ENCODE measurements at places on chromosomes 2 and 18.

DNA sequence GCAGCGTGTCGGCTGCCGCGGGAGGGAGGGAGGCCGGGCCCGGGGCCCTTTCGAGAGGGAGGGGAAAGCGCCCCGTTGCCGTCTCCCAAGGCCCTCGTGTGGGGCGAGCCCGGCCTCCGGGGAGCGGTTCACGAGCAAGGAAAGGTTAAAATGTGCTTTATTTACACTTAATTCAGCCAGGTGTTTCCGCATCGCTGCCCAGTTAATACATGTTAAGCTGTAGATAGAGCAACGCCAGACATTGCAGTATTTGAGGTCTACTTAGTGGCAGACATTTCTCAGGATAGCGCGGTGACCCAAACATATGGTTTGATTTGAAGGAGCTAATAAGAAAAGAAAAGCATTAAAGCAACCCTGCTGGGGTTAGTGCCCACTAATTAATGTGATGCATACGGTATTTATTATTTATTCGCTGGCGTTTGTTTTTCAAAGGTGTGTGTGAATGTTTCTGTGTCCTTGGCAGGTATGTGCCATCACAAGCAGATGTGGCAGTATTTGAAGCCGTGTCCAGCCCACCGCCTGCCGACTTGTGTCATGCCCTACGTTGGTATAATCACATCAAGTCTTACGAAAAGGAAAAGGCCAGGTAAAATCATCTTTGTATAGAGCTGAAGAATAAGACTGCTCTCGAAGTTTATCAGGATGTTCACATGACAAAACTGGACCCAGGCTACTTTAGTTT lies 571 bp downstream of the EEF1B2 start:
- DNase-seq: no peak

DNA sequence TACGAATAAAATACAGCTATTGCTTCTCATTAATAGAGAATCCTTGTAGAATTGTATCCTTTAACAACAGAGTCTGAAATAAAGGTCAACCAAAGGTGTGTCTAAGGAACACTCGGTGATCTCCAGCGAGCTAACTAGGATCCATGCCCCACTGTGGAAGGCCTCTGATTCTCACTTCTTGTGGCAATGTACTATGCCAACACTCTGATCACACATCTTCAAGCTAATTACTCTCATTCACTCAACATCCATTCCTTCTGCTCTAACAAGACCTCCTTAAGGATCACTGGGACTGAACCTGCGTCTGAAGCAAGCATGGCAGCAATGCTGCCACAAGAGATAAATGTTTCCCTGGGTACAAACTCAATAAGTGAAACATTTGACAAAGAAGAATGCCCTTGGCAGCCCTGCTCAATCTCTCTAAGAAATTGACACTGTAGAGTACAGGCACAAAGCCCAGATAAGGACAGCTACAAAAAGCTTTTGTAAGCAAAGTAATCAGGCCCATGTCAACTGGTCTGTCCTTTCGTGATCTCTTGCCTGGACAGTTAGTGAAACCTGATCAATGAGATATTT lies 74.6 kb upstream of the PARD3B start:
- no peak for DNase-seq

- DNase-seq: no peak
Observed at GRCh38 chr2:242063850-242064249, 194.3 kb downstream of the RTP5 start.

- peak; percentile 37 for DNase-seq
Observed at GRCh38 chr2:168244318-168244717, 3.1 kb downstream of the STK39 start.

DNA sequence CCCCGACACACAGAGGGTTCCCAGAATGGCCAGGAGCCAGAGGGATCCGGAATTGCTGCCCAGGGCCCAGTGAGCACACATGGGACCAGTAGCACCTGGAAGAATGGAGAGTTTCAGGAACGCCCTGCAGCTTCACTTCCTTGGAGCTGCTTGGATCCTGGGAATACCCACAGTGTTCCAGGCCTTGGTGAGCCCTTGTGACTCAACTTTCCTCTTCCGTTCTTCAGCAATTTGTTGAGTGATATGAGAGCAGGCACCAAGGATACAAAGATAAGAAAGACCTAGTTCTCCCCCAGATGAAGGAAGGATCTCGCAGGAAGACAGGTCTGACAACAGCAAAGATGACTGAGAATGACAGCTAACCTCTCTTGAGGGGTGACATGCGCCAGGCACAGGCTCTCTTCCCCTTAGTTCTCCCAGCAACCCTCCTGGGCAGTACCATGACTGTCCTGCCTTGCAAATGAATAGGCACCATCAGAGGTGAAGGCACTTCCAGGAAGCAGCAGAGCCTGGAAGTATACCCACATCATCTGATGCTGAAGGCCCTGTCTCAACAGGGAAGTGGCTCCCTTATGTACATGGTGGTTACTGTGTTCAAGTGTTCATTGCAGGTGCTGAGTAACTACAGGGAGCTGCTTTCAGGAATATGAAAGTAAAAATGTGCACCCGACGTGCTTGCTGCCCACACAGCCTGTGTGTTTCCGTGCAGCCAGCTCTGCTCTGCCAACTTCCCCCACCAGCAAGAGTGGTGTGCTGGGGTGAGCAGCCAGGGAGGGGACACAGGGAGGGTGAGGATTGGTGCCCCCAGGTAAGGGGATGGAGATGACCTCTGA lies 116.2 kb downstream of the STPG4 start:
- DNase-seq: no peak

DNA sequence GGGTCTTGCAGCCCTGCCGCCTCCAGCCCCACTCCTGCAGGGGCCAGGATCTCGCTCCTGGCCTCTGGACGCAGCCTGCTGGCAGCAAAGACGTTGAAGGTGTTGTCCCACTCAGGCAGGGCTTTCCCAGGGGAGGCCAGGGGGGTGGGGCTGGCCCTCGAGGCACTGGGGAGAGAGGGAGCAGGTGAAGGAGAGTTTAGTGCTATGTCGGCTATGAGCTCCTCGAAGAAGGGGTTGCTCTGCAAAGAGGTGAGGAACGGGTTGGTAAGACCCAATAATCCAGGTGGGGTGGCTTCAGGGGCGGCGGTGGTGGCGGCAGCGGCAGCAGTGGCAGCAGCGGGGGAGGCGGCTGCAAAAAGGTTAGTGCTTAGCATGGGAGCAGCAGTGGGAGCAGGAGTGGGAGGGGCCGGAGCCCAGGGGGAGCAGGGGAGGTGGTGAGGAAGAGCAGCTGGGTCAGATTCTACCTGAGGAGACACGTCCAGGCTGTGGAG lies 9.7 kb upstream of the SFXN5 start:
- DNase-seq: no peak

GRCh38 chr2:144660518-144661316 lies 140.8 kb upstream of the ZEB2 start:
- no peak for DNase-seq

DNA sequence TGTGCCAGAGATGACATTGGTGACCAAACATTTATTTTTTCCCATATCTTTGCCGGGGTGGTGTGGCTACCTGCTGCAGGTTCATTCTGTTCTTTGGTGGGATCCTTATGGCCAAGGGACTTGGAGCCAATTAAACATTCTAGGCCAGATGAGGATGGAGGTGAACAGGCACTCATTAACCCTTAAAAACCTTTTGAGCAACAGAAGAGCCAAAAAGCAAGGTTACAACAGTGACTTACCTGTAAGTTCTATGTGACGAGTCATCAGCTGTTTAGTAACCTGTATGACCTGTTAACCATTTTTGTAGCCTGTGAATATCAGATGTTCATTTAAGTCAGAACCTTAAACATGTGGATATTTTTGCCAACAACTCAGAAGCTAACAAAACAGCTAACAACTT lies 105.6 kb downstream of the XRCC5 start:
- no peak for DNase-seq

DNA sequence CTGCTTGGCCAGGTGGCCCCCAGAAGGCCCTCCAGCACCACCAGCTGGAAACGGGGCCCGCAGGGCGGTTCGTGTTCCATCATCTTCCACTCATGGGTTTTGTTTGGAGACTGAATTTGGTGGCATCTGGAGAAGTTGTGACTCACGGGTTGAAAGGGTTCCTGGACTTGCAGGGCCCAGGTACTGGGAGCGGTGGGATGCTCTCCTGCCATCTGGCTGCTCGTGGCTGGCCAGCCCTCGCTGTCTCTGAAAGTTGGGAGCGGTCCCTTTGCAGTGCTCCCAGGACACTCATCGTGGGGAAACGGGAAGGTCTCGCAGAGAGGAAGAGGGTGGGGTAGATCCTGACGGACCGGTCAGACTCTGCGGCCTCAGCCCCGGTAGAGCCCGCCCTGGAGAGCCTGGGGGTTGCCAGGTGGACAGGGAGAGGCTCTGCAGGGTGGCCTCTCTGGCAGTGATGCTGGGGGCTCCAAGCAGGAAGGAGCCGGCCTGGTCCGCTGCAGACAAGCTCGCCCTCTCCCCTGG lies 47.5 kb downstream of the TWIST2 start:
- DNase-seq: no peak

GRCh38 chr2:122163617-122164016 lies 408.2 kb downstream of the TSN start:
- DNase-seq: no peak

GRCh38 chr2:64223055-64223454 lies 78.8 kb upstream of the PELI1 start:
- DNase-seq: no peak

DNA sequence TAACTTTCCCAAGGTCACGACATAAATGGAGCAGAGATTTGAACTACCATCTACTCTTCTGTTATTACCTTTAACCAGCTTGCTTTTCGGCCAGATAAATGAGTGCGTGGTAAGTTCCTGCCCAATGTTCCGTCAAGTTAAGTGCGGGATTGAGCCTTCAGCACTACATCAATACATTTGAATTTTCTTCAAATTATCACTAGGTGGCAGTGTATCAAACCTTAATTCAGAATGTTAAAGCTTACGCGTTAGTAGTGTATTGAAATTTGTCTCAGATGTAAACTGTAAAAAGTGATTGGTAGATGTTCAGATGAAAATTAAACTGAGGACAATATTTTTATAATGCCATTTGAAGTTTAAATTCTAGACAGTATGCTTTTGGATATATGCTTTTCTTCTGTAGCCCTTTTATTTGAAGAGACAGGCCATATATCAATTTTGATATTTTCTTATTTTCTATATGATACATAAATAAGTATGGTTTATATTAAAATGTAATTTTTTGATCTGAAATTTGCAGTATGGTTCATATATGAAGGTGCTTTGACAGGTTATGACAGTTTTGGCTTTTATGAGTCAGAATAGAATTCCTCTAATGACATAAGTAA lies 681.3 kb downstream of the ADCYAP1 start:
- DNase-seq: no peak
